ENCODE measurements at places on chromosomes 16 and 17. TPM values are rescaled to one million over a fixed set of nuclear protein-coding genes. Genes with fewer than 3 reads are reported as not detected.

The KRT28 gene
- not detected for total RNA-seq

DNA sequence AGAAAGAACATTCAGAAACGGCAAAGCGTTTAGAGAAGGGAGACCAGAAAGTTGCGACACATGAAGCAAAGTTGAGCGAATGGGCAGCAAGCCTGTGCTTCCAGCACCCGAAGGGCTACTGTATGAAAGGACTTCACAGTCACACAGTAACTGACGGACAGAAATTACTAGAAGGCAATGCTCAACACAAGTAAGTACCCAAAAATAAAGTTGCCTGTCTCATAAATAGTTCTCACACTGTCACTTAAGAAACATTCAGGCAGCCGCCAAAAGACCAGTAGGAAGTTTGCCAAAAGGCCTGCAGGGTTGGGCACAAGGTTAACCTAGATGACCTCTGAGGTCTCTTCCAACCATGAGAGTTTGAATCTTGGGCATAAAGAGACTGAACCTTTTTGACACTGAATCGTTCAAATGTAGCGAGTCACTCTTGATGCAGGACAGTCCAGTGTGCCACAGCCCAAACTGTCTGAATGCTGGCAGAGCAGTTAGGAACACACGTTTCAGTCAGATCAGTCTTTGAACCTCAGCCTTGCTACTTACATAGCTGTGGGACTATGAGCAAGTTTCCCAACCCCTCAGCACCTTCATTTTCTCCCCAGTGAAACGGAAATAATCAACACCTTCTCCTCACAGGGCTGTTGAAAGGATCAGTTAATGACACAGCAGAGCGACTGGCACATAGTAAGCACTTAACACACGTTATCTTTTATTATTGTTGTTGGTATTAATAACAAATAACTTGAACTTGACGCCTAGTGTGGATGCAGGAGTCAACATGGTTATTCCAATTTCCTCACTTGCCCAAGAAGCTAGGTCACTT, 10.4 kb downstream of the NCBP3 start:
- no peak overlapping the region for H3K27ac ChIP-seq
- no peak overlapping the region for H3K4me3 ChIP-seq
- no peaks in the 10 kb centered on the region for H3K36me3 ChIP-seq

DNA sequence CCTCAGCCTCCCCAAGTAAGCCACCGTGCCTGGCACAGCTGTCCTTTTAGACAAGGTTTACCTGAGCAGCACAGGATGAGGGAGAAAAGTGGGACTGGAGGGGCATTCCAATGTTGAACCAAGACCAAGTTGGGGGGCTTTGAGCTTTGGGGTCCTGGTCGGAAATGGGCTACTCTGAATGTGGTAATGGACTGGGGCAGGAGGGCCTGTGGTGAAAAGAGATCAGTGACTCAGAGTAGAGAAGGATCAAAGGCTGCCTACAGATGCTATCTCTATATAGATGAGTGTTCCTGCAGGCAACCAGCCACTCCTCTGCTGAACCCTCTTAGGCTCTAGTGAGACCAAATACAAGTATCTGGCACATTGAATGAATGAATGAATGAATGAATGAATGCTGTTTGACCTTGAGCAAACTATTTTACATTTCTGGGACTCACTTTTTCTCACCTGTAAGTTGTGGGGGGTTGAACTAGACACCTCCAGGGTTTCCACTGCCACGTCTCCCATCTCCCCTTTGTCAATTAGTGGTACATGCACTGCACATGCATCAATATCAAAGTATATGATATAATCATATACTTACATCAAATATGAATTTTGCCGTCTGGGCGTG, 26.3 kb upstream of the ETV4 start:
- H3K36me3 ChIP-seq: no peaks in the 10 kb centered on the region
- no peaks in the 10 kb centered on the region for H3K27me3 ChIP-seq
- H3K27ac ChIP-seq: no peak overlapping the region

- H3K27me3 ChIP-seq: no peaks in the 10 kb centered on the region
- no peaks in the 10 kb centered on the region for H3K4me1 ChIP-seq
- H3K36me3 ChIP-seq: no peaks in the 10 kb centered on the region
- DNase-seq: no peak
Observed at GRCh38 chr17:39775031-39775430, 37.3 kb downstream of the GRB7 start.

All from uterus (tissue), 4 donors.